NCI-H446 treated with DMSO at 0.1 percent for 48 hours (cell line): ENCODE measurements at places on chromosomes 6 and 20.
A peak's percentile ranks its signal among the peaks of the same experiment; 100 is the strongest.

- DNase-seq, result no peak
These were observed 43.1 kb upstream of the NEDD9 start for GRCh38 chr6:11275598-11275997.

DNA sequence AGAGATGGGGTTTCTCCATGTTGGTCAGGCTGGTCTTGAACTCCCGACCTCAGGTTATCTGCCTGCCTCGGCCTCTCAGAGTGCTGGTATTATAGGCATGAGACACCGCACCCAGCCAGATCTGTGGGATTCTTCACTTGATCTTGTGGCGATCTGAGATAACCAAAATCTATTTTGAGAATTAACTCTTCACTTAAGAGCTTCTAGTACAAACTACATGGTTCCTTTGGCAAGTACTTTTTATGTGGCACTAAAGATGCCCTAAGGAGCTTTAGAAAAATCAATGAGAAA lies 37.8 kb upstream of the TFB1M start:
- no peak for DNase-seq

- no peak for DNase-seq
These were observed 105.2 kb upstream of the TRAF3IP2 start for GRCh38 chr6:111710911-111711310.

- no peak for DNase-seq
These were observed 30.3 kb downstream of the RIPOR2 start for GRCh38 chr6:24905483-24905882.

GRCh38 chr6:32413427-32414047 lies 6.6 kb upstream of the BTNL2 start:
- DNase-seq, result peak; percentile 4

DNA sequence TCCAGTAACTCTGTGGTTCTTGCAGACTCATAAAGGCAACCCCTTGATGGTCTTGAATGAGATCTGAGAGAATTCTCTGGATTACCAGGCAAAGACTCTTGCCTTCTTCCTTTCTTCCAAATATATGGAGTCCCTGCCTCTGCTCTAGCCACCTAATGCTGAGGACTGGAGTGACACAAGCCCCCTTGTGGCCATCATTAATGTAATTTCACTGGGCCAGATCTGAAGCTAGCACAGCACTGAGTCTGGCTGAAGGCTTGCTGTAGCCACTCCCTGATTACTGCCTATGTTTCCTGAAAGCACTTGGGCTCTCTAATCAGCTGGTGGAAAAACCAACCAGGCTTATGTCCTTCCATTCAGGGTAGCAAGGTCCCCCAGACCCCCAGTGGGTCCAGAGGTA lies 559.3 kb upstream of the IRAK1BP1 start:
- DNase-seq, result no peak

DNA sequence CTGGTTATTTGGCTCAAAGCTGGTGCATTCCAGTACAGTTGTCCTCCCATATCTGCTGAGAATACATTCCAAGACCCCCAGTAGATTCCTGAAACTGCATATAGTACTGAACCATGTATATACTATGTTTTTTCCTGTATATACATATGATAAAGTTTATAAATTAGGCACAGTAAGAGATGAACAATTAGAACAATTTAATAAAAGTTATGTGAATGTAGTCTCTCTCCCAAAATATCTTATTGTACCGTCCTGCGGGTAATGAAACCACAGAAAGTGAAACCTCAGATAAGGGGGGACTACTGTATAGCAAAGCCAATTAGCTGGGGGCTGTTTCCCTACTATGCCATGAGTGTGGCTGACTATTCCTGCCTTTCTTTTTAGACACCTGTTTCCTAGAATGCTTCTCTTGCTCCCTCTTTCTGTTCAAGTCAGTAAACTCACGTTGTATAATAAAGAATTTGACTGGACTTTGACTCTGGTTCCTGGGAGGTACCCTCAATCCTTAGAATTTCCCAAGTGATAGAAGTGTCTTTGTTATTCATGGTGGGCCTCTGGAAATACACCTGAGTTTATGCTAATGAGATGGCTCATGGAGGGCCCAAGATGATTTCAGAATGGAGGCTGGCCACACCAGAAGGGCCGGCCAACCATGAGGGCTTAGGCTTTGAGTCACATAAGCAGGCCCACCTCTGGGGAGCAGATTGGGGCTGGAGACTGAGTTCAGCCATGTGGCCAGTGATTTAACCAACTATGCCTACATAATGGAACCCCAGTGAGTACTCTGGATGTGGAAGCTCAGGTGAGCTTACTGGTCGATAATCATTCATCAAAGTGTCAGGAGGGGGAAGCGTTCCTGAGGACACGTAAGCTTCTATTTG lies 689 bp upstream of the BLOC1S5 start:
- no peak for DNase-seq

DNA sequence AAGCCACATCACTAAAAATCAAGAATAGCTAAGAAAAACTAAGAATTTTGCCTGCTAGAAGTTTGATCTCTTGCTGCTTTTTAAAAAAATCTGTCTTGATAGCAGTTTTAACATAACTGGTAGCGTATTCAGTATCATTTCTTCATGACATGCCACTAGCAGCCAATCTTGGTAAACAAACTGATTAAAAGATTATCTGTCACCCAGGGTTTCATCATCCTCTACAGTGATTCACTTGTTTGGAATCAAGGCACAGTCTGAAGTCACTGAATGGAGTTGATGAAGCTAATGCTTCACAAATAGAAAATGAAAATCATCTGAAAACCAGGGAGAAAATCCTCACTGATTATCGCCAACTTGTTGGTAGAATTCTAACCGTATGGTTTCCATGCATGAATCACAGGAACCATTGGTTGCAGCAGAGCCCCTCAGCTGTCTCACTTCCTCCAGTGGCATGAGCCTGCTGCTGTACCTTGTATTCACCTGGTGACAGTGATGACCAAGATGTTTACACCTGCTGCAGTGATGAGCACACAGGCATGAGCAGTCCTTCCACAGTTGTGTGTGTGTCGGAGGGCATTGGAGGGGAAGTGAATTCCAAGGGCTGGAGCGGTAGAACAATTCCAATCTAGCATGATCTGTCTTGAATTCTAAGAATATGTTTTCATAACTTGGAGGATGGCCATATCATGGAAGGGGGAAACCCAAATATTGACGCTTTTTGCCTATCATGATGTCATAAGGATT lies 275.0 kb downstream of the KHDC1L start:
- peak; percentile 20 for DNase-seq

DNA sequence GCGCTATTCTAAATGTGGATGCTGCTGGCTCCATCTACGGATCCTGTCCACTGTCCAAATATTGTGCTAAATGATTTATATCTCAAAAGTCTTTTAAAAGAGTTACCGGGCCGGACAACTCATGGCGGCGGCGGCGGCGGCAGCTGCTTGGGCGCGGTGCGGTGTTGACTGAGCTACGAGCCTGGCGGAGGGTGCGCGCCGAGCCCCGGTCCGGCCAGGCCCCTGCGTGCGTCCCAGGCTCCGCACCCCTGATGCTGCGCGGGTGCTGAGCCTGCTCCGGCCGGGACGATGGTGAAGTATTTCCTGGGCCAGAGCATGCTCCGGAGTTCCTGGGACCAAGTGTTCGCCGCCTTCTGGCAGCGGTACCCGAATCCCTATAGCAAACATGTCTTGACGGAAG lies 303.4 kb downstream of the CENPW start:
- no peak for DNase-seq

- peak; percentile 84 for DNase-seq
These were observed 85.6 kb downstream of the PDE7B start for GRCh38 chr6:135937106-135937505.

GRCh38 chr6:100657678-100658330 lies 193.1 kb upstream of the SIM1 start:
- peak; percentile 46 for DNase-seq

GRCh38 chr6:28816339-28816908 lies 107.4 kb downstream of the TRIM27 start:
- DNase-seq, result no peak

- DNase-seq, result no peak
These were observed 41.1 kb upstream of the MAP3K4 start for GRCh38 chr6:160950507-160950906.

DNA sequence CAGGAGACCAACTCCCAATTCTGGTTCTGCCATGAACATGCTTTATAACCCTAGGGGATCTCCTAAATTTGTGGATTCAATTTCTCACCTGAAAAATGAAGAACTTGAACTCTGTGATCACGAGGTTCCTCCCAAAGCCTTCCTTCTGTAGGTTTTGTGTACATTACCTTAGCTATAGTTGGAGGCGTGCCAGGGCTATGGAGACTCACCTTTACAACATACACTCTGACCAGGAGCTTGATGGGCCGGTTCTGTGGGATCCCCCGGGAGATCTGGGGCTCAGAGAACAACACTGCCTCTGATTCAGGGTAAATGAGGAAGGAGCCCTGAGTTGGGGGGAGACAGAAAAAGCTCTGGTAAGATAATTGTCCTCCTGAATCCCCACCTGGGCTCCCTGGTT lies 34.1 kb downstream of the ERGIC3 start:
- DNase-seq, result no peak

- DNase-seq, result no peak
These were observed 16.2 kb upstream of the EMILIN3 start for GRCh38 chr20:41382791-41383305.

- DNase-seq, result no peak
These were observed 801 bp downstream of the CCDC28A start for GRCh38 chr6:138774370-138774769.

DNA sequence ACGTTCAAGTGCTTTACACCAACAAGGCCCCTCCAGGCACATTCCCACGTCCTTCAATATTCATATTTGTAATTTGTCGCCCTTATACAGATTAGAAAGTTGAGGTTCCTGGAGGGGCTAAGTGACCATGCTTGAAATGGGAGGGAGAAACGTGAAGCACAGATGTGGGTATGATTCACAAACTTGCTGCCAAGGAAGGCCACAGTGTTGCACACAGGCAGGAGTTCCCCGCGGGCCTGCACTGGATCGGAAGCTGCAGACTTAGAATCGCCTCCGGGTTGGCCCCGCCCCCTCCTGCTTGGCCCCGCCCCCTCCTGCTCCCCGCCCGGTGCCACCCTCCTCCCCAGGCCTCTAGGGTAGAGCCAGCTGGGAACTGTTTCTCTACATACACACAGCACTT lies 58.2 kb upstream of the QKI start:
- no peak for DNase-seq

GRCh38 chr6:150876598-150876997 lies 11.1 kb downstream of the MTHFD1L start:
- DNase-seq, result peak; percentile 70

DNA sequence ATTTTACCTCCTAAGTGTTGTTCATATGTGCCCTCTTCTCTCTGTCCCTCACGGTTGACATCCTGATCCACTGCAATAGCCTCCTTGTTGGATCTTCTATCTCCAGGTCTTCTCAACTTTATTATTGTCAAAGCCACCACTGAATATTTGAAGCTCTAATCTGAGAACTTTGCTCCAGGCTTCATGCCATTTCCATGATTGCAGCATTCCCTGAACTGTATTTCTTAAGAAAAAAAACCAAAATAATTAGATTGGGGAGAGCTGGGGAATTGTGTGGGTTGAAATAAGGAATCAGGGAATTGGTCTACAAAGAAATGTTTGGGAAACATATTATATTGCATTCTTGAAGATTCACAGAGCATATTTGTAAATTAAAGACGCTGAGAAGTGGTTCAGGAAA lies 2.5 kb upstream of the STX7 start:
- DNase-seq, result no peak

GRCh38 chr6:13538084-13538483 lies 36.3 kb upstream of the SIRT5 start:
- DNase-seq, result peak; percentile 30
